HFF-Myc (cell line): ENCODE measurements at places on chromosomes 3 and 15.

DNA sequence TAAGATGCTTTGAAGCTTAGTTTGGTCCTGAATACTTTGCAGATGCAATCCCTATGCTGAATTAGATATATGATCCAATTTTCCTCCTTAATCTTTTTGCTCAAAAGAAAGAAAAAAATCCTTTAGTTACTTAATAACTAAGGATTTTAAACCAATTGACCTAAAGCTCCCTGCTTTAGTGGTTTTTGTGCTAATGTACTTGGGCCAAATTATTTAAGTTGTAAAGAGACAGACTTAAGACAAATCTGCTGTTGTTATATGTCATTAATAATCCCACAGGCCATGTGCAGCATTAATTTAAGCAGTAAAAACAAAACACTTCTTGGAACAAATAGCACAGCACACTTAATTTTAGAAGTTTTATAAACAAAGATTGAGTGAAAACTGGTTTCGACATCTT, 776.1 kb upstream of the SEMA6D start:
- DNase-seq: no peak

DNA sequence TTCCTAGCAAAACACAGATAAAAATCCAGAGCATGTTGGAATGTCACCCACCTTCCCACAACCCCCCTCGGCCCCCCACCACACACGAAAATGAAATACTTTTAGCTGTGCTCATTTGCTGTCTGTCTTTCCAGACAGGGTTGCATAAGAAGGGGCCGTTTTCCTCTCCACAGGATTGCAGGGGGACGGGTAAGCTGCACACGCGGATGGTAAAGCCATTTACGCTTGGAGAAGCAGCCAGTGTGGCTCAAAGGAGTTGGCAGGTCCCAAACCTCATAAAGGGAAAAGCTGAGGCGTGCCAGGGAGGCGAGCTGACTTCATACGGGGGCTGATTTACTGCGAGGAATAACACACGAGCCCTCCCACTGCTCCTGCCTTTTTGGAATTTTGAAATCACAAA, 47.4 kb upstream of the ITGA11 start:
- no peak for DNase-seq

GRCh38 chr3:190222360-190222759, 99.9 kb downstream of the CLDN1 start:
- DNase-seq: no peak

- no peak for DNase-seq
Observed at GRCh38 chr3:27138562-27138961, 230.6 kb downstream of the NEK10 start.

DNA sequence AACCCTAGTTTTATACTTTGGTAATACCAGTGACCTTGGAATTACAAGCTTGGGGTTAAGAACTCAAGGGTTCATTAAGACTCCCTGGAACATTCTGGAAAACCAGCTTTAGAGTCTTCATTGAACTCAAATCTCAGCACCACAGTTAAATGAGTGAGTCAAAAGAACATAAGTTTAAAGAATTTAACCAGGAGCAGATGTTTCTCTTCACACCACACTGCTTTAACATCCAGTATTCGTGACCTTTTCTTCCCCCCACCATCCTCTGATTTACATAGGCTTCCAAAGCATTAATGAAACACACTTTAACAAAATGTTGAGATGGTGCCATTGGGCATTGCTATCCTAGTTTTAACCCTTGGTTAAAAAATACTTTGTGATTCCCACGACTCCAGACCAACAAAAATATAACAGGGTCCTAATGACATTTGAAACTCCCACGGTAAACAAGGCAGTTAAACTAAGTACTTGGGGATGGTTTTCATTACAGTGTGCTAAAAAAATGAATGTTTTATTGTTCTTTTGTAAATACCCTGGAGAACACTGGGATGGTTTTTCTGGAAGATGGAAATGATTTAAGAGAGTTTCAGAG, 123.9 kb downstream of the OXNAD1 start:
- DNase-seq: peak; percentile 67

GRCh38 chr3:57983734-57984518, 24.3 kb upstream of the FLNB start:
- peak; percentile 76 for DNase-seq

- DNase-seq: no peak
Observed at GRCh38 chr3:120033596-120033995, 60.7 kb downstream of the GSK3B start.

GRCh38 chr3:71652781-71653413, 69.4 kb upstream of the FOXP1 start:
- no peak for DNase-seq
